Fibroblast of skin of right quadriceps (primary cell): ENCODE measurements at places on chromosomes 1 and 21.
A peak's percentile ranks its signal among the peaks of the same experiment; 100 is the strongest.

DNA sequence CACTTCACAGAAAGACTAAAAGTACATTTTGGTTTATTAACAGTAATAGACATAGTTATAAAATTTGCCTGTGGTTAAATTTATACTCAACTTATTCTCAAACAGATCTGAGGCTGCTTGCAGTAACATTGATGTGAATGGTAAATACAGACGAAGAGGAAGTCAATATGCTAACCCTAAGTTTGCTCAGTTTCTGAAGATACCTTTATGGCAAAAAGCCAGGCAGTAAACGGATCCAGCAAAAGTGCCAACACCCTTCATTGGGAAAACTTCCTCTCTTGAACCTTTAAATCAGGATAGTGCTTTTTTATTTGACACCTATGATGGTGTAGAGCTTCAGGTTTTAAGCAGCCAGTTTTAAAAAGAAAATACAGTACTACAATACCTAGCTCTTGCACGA is 16.6 kb upstream of the CCDC181 start:
- DNase-seq: no peak

DNA sequence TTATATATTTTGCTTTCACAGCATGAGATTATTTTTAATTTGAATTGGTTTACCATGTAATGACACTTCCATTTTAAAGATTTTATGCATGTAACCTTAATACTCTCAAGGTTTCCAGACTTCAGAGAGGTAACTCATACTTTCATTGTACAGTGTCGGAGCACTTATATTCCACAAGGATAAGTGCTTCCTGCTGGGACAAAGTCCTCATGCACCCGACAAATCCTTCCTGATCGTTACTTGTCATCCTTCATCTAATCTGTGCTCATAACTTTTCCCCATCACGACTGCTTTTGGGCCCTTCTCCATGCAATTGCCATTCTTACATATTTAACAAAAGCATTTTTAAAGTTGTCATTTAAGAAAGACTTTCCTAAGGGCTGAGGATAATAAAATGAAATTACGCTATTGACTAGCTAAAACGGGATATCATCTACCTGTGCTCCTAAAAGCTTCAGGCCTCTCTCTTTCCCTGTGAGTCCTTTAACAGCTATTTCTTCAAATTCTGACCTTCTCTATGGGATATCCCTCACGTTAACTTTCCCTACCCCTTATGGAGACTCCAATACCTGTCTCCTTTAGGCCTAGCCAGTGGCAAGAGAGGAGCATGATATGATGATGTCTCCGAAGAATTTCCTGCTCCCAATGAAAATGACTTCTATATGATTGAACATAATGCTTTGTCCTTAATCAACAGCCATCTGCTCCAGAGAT is 59.3 kb downstream of the NCAM2 start:
- no peak for DNase-seq

- no peak for DNase-seq
Measured at GRCh38 chr1:47839433-47839760, 157.8 kb downstream of the TRABD2B start.

- DNase-seq: no peak
Measured at GRCh38 chr21:44889625-44890337, 16.3 kb upstream of the PTTG1IP start.

- peak; percentile 57 for DNase-seq
Measured at GRCh38 chr1:66258404-66259105, 275.4 kb upstream of the SGIP1 start.

DNA sequence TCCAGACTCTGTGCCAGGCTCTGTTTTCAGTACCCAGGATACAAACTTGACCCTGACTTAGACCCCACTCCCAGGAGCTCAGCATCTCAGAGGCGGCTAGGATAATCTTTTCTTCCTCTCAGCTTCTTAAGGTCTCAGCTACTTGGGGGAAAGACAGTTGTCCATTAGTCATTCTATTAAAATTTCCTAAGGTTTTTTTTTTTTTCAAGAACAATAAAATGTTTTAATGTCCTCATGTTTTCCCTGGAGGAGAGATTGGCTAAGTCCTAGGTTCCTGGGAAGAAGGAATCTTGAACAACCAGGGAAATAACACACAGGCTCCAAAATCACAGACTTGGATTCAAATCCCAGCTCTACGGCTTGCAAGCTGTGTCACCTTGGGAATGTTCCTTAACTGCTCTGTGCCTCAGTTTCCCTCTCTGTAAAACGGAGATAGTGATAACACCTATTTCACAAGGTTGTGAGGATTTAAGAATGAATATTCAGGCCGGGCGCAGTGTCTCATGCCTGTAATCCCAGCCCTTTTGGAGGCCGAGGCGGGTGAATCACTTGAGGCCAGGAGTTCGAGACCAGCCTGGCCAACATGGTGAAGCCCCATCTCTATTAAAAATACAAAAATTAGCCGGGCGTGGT is 33.0 kb downstream of the CDK18 start:
- peak; percentile 20 for DNase-seq

DNA sequence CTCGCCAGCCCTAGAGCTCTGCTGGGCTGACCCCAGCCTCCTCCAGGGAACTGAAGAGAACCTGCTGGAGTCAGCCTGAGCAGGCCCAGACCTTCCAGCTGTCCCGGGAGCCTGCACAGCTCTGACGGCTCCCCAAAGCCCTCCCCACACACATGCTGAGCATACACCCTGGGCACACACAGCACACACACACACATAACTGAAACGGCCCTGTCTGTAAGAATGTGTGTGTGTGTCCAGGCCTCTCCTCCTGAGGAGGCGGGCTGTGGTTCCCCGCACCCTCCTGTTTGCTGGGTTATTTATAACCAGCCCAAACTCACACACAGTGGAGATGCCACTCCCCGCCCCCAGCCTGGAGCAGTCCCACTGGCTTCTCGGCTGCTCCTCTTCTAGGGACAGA is 20.2 kb downstream of the SDC3 start:
- DNase-seq: peak; percentile 96

DNA sequence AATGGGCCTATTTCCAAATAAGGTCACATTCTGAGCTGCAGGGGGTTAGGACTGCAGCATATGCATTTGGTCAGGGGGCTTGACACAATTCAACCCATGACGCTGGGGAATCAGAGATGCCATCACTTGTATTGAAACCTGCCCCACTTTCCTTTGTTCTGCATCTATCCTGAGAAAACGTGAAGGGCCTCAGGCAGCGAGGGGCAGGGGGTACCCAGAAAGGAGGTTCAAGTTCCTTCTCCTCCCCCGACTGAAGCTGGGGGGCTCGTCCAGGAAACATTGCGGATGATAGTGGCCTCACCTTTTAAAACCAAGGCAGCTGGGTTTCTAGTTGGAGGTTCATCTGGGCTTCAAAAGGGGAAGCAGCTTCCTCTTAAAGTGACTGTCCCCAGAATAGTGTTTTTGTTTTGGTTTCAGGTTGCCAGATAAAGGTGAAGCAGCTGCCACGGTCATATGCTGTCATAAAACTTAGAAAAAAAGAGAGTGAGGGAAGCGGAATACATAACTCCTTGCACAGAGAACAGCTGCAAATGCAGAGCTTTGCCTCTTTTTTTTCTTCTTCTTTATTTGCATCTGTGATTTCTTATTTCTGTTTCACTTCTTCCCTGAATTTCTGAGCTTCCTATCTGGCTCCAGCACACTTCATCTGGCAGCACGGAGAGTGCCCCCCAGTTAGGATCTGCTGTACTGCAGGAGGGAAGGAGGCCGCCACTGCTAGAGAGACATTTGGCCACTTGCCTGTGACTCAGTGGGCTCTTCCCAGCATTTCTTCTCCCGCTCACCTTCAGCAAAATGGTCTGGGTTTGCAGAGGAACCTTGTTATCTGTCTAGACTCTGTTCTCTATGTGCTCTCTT is 142.0 kb downstream of the AJAP1 start:
- DNase-seq: no peak

DNA sequence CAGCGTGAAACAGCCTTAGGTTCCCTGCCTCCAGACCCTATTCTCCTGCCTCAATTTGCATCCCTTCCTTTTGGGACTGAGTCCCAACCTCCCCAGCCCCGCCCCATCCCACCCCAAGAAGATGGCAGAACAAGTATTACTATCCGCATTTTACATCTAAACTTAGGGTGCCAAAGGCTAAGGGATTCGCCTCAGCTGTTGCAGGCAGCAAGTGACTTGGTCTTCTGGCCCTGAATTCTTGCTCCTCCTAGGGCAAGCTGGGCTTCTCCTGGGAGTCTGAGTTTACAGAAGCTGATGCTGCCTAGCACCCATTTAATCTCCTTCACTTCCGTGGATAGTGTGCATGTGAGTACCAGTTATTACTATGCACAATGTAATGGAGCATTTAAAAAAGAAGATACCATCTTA is 161.3 kb upstream of the NR5A2 start:
- no peak for DNase-seq

DNA sequence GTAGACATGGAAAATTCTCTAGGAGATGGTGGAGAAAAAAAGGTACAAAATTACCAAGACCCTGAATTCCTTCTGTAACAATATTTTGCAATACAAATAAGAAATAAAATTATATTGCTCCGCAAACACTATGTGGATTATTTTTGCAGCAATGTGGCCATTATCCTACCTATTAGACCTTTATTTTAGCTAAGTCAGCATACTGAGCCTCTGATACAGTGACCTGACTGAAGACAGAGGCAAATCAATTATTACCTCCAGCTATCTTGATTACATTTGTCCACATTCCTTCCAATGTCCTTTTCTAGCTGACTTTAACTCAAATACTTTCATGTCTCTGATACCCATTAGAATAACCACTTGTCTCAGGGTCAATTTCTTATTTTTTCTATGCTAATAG is 610.9 kb downstream of the LRRIQ3 start:
- no peak for DNase-seq

- DNase-seq: no peak
Measured at GRCh38 chr1:36599828-36600227, 117.1 kb upstream of the CSF3R start.

DNA sequence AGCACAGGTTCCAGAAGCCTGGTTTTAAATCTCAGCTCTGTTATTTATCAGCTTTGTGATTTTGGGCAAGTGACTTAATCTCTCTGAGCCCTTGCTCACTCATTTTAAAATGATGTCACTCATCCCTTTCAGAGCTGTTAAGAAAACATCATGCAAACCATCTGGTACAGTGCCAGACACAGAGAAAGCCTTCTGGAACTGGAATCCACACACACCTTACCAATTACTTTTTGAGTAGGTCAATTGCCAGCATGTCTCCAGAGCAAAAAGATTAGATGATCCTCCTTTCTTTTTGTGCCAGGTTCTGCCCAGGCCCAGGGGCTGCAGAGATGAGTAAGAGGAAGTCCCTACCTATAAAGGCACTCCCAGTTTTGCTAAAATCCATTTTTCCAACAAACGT is 61.3 kb downstream of the ROR1 start:
- peak; percentile 46 for DNase-seq
